OCI-LY7 (cell line): ENCODE measurements at places on chromosomes 2 and 18. TPM values are rescaled to one million over a fixed set of nuclear protein-coding genes. Genes with fewer than 3 reads are reported as not detected.

- DNase-seq = no peak
Observed at GRCh38 chr2:143440411-143441012, 311.3 kb downstream of the ARHGAP15 start.

- peak; percentile 87 for DNase-seq
Observed at GRCh38 chr2:31255911-31256571, 22.1 kb downstream of the EHD3 start.

GRCh38 chr2:239544918-239545465, 144.2 kb upstream of the HDAC4 start:
- peak; percentile 1 for DNase-seq

DNA sequence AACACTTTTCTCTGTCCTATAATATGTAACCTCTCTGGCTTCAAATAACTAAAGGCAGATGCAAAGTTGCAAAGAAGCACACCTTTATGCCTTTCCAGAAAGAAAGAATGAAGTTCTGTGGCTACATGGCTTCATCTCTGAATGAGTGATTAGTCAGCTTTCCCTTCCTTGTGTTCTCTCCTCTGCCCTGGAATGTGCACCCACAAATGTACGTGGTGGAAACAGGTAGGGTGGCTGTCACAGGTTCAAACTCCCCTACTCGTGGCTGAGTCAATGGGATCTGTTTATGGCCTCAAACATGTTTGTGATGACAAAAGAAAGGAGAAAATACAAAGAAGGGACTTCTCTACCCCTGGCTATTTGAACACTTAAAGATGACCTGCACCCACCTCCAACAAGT, 55.5 kb upstream of the ACVR2A start:
- no peak for DNase-seq

DNA sequence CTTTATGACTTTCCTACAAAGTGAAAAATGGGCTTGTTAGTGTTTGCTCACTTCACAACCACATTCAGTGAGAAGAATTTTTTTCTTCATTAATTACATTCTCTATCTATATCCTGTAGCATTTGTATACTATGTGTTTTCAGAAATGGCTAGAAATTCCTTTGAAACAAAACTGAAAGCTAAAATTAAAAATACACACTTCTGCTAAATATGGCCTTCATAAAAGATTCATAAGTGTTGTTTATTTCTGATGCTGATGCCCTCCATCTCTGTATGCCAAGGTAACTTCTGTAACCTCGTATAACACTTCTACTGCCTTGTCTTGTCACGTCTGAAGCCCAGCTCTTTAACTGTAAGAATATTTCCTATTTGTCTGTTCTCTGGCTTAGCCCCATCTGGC, 59.8 kb downstream of the PMAIP1 start:
- DNase-seq = no peak

GRCh38 chr2:119826370-119826961, 66.7 kb downstream of the PTPN4 start:
- DNase-seq = peak; percentile 51

The KLHL41 gene
- not detected in 2 replicates for total RNA-seq

The CIB4 gene
- total RNA-seq = not detected in 2 replicates

The RSAD2 gene
- total RNA-seq = not detected in 2 replicates
